Activated naive CD8-positive, alpha-beta T cell treated with anti-CD3 and anti-CD28 coated beads, Interleukin-2, amount 50 U/mL, for 24 hours (primary cell): ENCODE measurements at places on chromosomes 2 and 18.

DNA sequence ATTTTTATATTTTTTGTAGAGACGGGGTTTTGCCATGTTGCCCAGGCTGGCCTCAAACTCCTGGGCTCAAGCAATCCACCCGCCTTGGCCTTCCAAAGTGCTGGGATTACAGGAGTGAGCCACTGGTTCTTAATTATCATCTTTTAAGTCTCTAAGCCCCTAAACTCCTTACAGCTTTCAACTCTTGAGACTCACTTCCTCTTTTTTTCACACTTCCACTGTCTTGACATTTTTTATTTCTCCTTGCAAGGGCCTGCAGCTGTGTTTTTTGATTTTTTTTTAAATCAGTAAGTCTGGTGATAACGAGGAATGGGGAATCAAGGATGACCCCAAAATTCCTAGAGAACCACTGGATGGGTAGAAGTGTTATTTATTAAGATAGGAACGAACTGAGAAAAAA, 8.6 kb upstream of the ABCB11 start:
- no peak overlapping the region for H3K27ac ChIP-seq
- H3K4me3 ChIP-seq: no peak overlapping the region
- peaks cover 19% of the 10 kb centered on the region for H3K4me1 ChIP-seq
- no peaks in the 10 kb centered on the region for H3K27me3 ChIP-seq

- H3K4me1 ChIP-seq: peaks cover 13% of the 10 kb centered on the region
- DNase-seq: no peak
- H3K27me3 ChIP-seq: no peaks in the 10 kb centered on the region
- H3K4me3 ChIP-seq: no peak overlapping the region
Measured at GRCh38 chr2:159863526-159864160, 65.6 kb upstream of the CD302 start.

GRCh38 chr18:59468821-59469220, 109.8 kb upstream of the LMAN1 start:
- H3K27ac ChIP-seq: no peak overlapping the region
- no peaks in the 10 kb centered on the region for H3K4me1 ChIP-seq
- H3K36me3 ChIP-seq: no peaks in the 10 kb centered on the region
- DNase-seq: no peak
- no peak overlapping the region for H3K4me3 ChIP-seq

DNA sequence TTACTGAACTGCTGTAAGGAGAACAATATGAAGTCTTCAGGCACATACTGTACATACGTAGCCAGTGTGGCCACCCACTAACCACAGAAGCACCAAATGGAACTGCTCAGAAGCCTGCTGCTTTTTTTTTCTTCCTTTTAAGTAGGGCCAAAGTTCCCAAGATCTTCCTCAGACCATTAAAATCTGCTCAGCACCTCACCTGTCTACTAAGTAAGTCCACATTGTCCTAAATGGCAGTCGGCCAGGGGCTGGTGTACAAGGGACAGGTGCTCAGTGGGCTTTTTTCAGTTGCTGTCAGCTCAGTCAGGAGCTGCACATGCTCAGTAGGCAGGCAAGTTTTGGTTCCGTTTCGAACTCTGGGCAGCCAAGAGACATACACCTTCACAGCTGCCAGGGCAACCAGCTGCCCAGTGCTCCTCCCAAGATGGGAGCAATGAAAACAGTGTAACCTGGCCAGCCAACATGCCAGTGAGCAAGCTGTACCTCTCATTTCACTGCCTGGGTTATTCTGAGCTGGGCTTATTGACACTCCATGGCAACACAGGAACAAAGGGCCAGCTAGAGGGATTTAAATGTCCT, 86.1 kb downstream of the ACVR1 start:
- H3K27me3 ChIP-seq: no peaks in the 10 kb centered on the region
- H3K36me3 ChIP-seq: no peaks in the 10 kb centered on the region
- no peak overlapping the region for H3K27ac ChIP-seq
- H3K4me1 ChIP-seq: peaks cover 26% of the 10 kb centered on the region
- no peak overlapping the region for H3K4me3 ChIP-seq

- peaks cover 63% of the 10 kb centered on the region for H3K36me3 ChIP-seq
- peaks cover 73% of the 10 kb centered on the region for H3K4me1 ChIP-seq
- no peaks in the 10 kb centered on the region for H3K27me3 ChIP-seq
- H3K27ac ChIP-seq: peak overlapping the region; percentile 75
- peak overlapping the region; percentile 39 for H3K4me3 ChIP-seq
Measured at GRCh38 chr2:181471783-181472182, 14.6 kb downstream of the ITGA4 start.

DNA sequence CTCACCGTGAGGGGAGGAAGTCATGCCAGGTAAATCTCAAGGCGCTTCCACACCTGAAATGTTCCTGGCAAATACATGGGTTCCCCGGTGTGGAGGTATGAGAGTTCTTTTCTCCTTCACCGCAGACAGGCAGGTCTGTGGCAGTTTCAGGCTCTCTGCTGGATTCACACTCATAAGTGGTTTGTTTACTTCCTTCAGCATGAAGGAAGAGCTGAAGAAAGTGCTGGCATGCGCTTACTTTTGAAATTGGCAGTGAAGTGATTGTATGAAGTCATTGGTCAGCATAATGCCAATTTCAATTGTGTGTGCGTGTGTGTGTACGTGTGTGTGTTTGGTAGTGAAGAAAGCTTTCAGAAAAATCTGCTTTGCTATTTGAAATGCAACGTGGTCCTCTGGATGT, 43.4 kb downstream of the RNF144A start:
- no peak for DNase-seq
- H3K4me3 ChIP-seq: no peak overlapping the region
- no peaks in the 10 kb centered on the region for H3K27me3 ChIP-seq
- H3K27ac ChIP-seq: no peak overlapping the region
- peaks cover 15% of the 10 kb centered on the region for H3K36me3 ChIP-seq
- H3K4me1 ChIP-seq: peaks cover 15% of the 10 kb centered on the region

- no peak overlapping the region for H3K27ac ChIP-seq
- no peaks in the 10 kb centered on the region for H3K27me3 ChIP-seq
- peaks cover 25% of the 10 kb centered on the region for H3K36me3 ChIP-seq
- DNase-seq: no peak
- H3K4me3 ChIP-seq: peak overlapping the region; percentile 24
Measured at GRCh38 chr2:24791452-24791851, 1.7 kb downstream of the PTRHD1 start.
